ENCODE measurements at places on chromosomes 6 and 20.

DNA sequence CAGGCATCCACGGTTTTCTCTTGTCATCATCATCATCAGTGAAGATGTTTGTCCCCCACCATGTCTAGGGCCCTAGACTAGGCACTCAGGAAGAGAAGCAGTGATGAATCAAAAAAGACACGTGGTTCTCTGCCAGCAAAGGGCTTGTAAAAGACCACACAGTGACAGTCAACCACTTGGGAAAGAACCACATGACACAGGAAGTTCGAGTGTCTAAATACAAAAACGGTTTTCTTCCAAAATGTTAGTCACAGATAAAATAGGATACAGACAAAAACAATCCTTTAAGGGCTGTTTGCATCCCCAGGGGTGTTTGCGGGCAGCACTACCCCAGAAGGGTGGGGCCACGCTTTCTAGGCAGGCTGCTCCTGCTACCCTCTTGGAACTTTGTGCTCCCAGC is 356.8 kb upstream of the AGPAT4 start:
- no peak for DNase-seq

- DNase-seq, result no peak
These were observed 719.1 kb downstream of the CD109 start for GRCh38 chr6:74415056-74415455.

GRCh38 chr6:130075879-130076460 is 57.6 kb downstream of the L3MBTL3 start:
- no peak for DNase-seq

GRCh38 chr6:55388211-55388610 is 60.9 kb downstream of the GFRAL start:
- no peak for DNase-seq

- DNase-seq, result no peak
These were observed 259.6 kb downstream of the FOXC1 start for GRCh38 chr6:1869308-1869707.

DNA sequence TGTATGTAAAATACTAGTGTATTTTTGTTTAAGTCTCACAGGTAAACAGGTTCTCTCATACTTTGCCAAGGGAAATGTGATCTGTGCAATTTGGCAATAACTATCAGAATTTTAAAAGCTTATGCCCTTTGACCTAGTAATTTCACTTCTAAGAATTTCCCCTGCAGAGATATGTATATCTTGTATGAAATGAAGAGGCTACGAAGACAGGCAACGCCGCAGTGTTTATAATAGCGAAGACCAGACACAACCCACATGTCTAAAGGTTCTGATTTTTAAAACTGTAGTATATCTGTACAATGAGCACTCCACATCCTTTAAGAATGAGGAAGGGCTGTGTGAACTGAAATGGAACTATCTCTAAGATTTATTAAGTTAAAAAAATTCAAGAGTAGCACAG is 7.5 kb downstream of the TRAF3IP2 start:
- no peak for DNase-seq

DNA sequence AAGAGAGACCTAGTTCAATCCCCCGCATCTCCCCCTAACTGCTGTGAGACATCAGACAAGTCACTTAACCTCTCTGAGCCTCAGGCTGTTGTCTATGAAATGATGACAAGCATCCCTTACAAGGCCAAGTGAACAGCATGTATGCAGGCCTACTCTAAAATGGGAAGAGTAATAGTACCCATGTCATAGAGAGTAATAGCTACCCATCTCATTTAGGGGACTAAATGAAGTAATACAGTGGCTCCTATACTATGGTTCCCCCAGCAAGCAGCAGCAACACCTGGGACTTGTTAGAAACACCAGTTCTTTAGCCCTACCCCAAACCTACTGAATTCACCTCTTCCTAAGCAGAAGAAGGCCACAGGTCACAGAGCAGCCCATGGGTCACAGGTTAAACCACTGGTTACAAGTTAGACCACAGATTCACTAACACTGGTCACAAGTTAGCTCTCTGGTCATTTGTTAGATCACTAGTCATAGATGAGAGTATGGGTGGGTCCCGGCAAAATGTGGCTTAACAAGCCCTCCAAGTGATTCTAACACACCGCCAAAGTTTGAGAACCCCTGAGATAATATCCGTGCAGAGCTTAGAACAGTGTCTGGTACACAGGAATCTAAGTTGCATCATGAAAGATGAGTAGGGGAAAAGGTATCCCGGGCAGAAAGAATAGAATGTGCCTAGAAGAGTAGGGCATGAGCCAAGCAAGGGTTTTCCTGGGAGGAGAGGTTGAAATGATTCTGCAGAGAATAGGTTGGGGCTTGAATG is 1.4 kb downstream of the DEFB124 start:
- DNase-seq, result no peak

GRCh38 chr20:25389858-25390537 is 637 bp downstream of the ABHD12 start:
- no peak for DNase-seq

DNA sequence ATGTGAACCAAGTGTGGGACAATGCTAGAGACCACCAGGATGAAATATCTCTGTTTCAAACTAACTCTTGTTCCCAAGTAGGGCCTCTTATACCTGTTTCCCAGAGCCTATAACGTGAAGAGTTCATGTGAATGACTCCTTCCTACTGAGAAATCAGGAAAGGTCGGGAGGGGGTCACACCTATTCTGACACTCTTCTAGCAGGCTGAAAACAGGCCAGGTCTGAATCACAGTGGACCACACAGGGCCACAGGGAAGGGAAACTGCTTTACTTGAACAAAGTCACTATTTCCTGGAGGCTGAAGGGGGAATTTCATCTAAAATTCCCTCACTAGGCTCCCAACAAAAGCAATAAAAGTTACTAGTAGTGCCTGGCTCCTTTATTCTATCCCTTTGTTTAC is 88.4 kb upstream of the BMP2 start:
- no peak for DNase-seq

- DNase-seq, result no peak
These were observed 21.7 kb downstream of the GFOD1 start for GRCh38 chr6:13465734-13466133.

DNA sequence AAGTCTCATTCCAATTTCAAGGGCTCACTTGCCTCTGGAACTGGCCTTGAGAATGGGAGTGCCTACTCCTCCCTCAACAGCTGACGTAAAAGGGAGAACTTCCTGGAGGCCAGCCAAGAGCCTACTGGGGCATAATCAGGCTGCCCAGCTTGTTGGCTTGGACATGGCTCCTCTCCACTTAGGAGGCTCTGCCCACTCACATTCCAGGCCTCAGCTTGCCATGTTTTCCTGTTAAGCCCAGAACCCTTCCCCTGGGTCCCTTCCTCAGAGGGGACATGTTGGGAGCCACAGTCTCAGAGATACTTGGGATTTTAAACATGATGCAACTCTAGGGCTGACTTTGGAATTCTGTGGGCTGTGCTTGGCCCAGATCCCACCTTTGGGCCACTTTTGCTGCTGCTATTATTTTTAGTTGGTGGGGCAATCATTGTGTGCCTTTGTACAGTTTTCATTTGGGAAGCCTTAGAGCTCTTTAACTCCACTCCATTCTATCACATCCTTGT is 31.5 kb upstream of the ADTRP start:
- no peak for DNase-seq

- DNase-seq, result no peak
These were observed 18.1 kb downstream of the PMEPA1 start for GRCh38 chr20:57691699-57692098.

DNA sequence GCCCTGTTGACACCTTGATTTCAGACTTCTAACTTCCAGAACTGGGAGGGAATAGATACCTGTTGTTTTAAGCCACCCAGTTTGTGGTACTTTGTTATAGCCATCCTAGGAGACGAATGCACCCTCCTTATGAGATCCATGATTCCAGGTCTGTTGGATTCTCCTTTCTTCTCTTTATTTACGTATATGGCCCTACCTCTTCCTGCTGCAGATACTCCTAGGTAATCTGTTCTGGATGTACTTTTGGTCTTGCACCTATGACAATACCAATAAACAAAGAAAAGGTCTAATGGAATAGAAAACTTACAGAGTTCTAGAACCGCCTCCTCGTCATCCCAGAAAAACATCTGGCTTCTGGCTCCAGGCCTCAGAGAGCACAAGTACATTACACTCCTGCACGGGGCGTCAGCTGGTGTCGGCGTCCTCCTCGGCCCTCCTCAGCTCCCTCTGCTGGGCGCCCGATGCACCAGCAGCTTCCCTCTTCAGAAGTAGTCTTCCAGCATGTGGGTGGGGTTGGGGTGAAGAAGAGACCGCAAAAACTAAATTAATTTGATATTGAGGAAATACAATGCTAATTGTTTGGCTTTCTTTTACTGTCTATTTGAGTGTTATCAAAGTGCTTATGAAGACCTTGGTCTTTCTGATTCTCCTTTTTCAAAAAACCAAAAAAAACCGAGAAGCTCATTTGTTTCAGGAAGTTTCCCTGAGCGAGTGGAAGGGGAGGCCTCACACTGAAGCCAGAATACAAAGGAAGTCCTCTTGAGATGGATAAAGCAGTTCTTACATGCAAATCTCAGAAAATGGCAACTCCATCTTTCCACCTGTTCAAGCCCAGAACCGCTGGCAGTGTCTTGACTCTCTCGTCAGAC is 9.7 kb upstream of the ATXN1 start:
- DNase-seq, result peak; percentile 61

DNA sequence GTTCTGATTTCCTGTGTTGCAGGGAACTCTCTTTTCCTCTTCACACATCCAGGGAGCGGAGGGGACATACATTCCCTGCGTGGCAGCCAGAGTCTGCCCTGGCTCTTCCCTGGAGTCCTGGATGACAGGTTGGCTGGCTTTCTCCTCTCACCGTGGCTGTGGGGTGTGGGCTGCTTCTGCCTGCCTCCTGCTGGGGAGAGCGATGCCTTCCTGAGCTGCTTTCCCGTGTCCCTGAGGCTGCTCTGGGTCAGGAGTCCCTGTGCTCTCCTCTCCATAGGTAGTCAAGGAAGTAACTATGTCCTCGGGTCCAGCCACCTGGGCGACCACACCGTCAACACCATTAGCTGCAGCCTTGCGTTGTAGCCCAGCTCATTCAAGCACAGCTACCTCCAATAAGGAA is 451.7 kb downstream of the QKI start:
- no peak for DNase-seq

DNA sequence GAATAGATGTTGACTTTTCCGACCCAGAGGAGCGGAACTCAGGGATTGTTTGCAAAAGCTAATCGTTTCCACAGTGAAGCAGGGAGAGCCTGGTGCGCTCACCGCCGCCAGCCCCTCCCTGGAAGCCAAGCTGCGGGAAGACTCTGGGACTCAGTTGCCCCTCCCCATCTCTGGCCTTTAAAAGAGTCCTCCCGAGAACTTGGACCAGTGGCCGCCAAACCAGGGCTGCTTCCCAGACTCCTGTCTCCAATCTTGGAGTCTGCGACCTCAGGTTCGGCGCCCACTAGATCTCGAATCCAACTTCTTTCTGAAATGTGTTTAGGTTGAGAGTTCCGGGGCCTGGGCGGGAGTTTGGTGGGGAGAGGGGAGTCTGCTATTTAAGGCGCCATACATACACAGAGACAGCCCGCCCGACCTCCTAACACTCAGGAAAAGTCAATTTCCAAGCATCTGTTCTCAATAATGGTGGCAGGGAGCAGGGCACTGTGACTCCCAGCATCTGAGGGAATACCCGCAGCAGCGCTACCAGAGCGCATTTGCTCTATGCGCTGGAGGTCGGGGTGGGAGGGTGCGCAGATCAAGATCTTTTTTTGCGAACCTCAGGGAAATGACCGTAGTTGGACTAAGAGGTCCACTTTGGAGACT is 800 bp upstream of the GRIK2 start:
- no peak for DNase-seq

DNA sequence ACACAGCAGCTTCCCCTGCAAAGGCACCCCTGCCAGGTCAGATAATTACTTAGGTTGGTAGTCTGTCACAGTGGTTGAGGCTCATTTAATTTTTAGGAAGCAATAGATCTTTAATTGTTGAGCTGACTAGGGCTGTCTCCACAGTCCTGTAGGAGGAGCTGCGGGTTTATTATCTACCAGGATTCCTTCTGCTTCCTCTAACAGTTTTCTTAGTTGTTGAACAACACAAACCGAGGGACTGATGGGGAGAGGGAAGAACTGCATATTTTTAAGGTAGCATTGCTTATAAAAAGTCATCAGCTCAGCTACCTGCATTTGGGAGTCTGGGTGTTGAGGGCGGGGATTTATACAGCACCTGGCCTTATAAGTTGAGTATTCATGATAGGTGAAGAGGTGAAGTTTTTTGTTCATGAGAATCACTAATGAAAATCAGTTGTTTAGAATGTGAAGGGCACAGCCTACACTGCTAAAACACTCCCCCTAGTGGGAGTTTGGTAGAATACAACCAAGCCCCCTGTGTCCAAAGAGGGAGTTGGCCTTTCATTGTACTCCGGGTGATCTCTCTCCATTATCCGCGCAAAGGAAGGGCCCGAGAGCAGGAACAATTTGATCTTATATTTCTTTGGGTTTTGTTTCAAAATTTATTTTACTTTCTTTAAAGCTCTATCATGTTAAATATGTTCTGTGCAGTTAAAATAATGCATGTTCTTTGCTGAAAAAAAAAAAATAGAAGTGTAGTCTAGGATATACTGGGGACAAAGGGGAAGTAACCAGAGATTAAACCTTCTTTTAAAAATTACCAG is 69.6 kb downstream of the SSR1 start:
- no peak for DNase-seq

GRCh38 chr6:167828325-167828956 is 1.7 kb downstream of the AFDN start:
- no peak for DNase-seq

DNA sequence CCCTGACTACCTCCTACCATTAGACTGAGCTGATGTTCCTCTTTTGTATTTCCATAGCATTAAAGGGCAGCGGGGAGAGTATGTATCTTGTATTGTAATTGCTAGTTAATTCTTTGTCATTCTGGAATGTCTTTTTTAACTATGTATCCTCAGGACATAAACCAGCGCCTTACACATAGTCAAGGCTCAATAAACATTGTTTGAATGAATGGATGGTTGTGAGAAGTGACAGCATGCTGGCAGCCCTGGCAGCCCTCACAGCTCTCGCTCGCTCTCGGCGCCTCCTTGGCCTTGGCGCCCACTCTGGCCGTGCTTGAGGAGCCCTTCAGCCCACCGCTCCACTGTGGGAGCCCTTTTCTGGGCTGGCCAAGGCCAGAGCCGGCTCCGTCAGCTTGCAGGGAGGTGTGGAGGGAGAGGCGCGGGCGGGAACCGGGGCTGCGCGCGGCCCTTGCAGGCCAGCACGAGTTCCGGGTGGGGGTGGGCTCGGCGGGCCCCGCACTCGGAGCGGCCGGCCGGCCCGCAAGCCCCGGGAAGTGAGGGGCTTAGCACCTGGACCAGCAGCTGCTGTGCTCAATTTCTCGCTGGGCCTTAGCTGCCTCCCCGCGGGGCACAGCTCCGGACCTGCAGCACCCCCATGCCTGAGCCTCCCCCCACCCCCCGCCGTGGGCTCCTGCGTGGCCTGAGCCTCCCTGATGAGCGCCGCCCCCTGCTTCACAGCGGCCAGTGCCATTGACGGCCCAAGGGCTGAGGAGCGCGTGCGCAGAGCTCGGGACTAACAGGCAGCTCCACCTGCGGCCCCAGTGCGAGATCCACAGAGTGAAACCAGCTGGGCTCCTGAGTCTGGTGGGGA is 93.1 kb downstream of the RNF182 start:
- no peak for DNase-seq

All from stimulated activated CD4-positive, alpha-beta T cell treated with anti-CD3 and anti-CD28 coated beads, TNF-alpha, amount 100 ng/mL, for 4 hours (primary cell).